ENCODE measurements at places on chromosomes 3 and 15.

DNA sequence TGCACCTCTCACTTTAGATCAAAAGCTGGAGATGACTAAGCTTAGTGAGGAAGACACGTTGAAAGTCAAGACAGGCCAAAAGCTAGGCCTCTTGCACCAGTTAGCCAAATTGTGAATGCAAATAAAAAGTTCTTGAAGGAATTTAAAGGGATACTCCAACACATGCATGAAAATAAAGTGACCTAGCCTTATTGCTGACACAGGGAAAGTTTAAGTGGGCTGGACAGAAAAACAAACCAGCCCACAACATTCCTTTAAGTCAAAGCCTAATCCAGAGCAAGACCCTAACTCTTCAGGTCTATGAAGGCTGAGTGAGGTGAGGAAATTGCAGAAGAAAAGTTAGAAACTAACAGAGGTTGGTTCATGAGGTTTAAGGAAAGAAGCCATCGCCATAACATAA is 100.6 kb upstream of the PSMD6 start:
- DNase-seq, result no peak

- DNase-seq, result no peak
These were observed 751.7 kb upstream of the GOLIM4 start for GRCh38 chr3:168847291-168847883.

- DNase-seq, result no peak
These were observed 65.2 kb downstream of the ATP13A5 start for GRCh38 chr3:193313061-193313958.

DNA sequence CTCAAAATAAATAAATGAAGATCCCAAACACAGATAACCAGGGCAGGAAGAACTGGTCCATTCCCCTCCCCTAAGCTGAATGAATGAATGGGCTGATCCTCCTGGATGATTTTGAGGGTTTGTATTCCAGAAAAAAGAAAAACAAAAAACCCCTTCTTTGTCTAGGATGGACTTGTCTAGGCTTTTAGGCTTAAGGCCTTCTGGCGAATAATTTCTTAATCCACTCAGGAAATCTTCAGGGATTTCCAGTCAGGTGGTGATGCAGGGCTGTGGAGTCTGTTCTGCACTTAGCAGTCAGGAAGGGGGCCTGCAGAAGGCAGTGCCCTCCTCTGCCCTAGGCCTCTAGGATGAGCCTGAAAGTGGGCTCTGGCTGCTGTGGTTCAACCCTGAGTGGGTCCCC is 52.1 kb downstream of the BDH1 start:
- no peak for DNase-seq

- no peak for DNase-seq
These were observed 183.5 kb upstream of the C2CD4B start for GRCh38 chr15:62348623-62349022.
